ENCODE measurements at places on chromosomes 5 and 9. TPM values are rescaled to one million over a fixed set of nuclear protein-coding genes. Genes with fewer than 3 reads are reported as not detected.

Gene CCIN
- 0.13 TPM for total RNA-seq

Gene PCDHGC4
- total RNA-seq, result not detected

Gene KLF4
- 0.35 TPM for total RNA-seq

Gene OBP2B
- not detected for total RNA-seq

Gene GRXCR2
- total RNA-seq, result not detected

GRCh38 chr9:79185866-79186265 is 385.9 kb upstream of the TLE4 start:
- DNase-seq, result no peak

- DNase-seq, result peak; percentile 19
Observed at GRCh38 chr5:81856948-81857928, 106.3 kb upstream of the SSBP2 start.

GRCh38 chr5:91194824-91195381 is 188.2 kb downstream of the ARRDC3 start:
- DNase-seq, result no peak

GRCh38 chr5:127957183-127957582 is 126.4 kb upstream of the SLC12A2 start:
- no peak for DNase-seq

GRCh38 chr5:72378639-72379289 is 58.6 kb downstream of the PTCD2 start:
- no peak for DNase-seq

DNA sequence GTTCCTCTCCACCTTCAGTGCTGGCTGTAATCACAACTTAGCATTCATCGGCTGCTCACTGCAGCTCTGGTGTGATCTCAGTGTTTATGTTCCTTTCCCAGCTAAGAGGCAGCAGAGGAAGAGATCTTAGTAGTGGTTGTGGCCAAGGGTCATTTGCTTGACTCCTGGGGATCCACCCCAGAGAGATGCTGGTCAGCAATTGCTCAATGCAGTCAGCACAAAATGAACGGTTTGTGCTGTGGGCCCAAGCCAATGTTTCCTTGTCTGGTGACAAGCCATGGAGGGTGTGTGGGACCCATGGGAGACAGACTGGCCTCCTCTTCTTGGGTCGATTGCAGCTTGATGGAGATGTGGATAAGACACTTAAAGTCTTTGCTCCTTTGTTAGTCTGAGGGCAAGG is 16.1 kb upstream of the FRMD3 start:
- DNase-seq, result no peak

DNA sequence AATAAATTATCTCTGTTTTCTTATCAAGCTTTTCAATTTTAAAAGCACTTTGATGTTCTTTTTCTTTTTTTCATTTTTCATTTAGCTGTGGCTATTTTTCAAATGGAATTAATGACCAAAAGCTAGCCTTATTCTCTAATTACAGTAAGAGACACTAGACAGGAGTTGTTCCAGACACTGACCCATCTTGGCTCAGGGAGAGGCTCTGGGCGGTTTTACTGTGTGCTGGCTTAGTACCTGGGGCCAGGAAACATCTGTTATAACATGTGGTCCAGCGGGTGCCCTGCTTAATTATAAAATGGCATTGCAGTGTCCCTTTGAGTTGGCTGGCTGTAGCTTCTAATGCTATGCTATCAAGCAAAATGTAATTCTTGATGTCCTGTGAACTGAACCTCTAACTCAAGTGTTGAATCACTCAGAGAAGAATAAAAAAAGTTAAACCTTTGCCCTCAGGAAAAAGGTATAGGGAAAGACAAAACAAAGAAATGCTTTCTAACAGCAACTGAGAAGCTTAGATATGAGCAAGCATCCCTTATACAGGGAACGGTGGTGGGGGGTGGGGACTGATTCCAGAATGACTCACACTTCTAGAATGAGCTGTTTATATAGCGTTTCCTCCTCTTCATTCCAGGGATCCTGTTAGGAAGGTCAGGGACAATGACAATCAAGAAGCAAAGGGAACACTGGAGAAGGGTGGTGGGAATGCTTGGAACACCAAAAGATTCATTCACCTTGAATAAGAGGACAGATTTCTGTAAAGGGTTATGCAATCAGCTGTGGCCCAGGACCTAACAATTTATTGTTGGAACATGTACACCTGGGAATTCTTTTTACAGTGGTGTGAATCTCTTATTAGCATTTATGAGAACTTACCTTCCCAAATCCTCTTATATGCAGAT is 58.7 kb upstream of the NFIB start:
- no peak for DNase-seq

DNA sequence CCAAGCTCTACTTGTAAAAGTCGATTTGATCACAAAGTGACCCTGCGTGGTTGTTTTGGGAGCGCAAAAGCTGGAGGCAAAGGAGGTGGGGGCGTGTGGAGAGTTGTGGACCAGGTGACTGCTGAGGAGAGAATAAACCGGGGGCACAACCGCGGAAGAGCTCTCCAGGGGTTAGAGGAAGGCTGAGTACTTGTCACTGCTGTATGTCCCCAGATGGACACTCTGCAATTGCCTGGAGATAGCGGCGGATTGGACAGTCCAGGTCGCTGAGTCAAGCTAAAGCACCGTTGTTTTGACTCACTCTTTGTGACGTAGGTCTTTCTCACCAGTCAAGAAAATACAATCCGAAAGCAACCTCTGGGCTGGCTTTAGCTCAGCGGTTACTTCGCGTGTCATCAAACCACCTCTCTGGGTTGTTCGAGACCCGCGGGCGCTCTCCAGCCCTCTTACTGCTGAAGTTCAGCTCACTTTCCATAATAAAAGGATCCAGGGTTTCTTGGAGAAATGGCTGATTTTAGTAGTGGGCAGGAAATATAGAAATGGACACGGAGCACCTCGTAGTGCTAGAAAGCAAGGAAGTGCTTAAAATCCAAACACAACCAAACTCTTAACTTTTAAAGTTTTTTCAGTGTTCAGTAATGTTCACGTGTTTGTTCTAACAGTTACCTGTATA is 25.7 kb downstream of the ZMAT2 start:
- peak; percentile 82 for DNase-seq

DNA sequence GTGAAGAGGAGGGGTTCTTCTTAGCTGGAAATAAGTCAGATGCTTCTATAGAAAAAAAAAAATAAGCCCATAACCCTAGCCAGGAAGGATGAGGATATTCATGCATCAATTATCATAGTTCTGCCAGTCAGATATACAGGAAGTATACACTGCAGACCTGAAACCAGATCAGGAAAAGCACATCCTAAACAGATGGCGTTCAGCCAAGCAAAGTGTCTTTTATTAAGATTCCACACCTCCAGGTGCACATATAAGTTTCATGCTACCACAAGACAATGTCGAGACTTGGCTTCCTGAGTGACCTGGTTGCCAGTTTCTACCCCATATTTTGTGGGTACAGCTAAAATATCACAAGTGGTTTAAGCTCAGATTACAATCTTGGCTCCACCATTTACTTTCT is 108.3 kb downstream of the CETN3 start:
- no peak for DNase-seq

All from activated CD4-positive, alpha-beta memory T cell treated with anti-CD3 and anti-CD28 coated beads, Interleukin-2, amount 10 ng/mL, durations not matched to agents 7 days and 5 days (primary cell).